ENCODE measurements at places on chromosomes 12 and 14.

DNA sequence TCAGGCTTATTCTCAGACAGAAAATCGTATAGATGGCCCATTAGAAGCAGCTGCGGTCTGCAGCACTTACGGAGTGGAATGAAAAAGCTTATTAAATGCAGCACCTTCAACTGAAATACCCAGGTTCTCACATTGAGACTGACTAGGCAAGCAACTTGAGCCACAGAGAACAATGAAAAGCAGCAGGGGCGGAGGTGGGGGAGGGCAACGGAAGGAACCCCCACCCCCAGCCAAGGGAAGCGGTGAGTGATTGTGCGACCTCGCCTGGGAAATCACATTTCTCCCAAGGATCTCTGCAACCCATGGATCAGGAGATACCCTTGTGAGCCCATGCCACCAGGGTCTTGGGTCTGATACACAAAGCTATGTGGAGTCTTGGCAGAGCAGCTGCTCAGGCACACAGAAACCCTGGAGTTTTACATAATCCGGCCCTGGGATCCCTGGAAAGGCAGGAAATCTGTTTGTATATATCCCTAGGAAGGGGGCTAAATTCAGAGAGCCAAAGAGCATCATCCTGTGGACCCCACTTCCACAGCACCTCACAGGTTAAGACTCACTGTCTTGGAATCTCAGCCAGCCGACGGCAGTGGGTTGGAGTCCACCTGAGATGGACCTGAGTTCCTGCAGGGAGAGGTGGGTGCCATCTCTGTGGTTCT is 38.1 kb downstream of the PZP start:
- no peak for DNase-seq

DNA sequence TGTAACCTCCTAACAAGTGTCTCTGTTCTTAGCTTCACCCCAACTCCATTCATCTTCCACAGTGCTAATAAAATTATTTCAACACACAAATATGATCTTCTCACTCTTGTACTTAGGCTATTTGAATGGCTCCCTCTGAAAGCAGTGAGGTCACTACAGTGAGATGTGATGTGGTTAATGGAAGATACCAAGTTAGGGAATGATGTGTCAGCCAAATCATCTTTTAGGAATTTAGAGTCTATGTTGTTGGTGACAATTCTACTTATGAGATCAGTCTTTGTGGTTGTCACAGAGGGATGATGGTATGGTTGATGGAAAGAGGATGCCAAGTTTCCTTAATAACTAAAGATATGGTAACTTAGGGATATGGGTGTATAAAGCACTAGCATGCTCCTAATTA is 57.6 kb downstream of the POLR3B start:
- DNase-seq: peak; percentile 53

GRCh38 chr12:15831315-15831978 is 42.3 kb upstream of the EPS8 start:
- no peak for DNase-seq

DNA sequence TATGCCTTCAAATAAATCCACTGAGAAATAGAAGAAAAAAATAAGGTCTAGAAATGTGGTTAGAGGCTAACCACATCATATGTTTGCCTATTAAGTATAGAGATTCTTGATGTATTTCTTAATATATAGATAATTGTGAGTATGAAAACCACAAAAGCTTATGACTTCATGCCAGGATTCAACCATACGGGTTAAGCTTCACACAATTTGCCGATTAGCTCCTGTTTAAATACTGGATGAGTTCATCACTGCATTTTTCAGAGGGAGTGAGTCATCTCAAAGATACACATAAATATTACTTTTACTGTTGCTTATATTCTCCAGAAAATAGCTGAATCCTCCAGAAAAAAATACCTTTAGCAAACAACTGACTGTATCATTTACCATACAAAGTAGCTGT is 79.6 kb downstream of the RPL10L start:
- no peak for DNase-seq

GRCh38 chr14:104298458-104298857 is 160.1 kb downstream of the KIF26A start:
- no peak for DNase-seq

DNA sequence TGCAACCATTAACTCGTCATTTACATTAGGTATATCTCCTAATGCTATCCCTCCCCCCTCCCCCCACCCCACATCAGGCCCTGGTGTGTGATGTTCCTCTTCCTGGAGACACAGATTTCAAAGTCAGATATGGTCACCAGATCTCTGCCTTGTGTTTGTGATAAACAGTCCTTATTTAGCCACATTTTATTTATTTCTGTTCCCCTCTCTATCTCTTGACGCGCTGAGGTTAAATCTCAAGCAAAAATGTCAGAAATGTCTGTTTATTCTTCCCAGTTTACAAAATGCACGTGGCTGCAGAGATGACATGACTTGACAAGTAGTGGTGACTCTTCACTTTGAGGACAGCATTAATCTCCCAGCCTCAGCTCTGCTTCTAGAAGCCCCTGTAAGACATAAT is 11.5 kb upstream of the RASSF3 start:
- DNase-seq: no peak

DNA sequence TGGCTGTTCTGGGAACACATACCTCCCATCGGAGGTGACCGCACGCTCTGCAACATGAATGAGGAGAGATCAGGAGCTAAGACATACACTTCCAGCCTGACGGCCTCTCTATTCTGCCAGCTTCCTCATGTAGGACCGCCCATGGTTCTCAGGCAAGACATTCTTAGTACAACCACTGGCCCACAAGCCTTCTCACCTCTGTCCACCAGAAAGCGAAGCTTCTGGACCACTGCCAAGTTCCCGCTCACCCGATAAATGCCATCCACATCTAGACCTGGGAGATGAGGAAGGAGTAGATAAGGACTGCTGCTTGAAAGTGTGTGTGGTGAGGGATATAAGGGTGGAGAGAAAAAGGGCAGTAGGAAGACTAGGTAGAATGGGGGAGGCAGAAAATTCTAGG is 5.2 kb downstream of the ARHGAP9 start:
- DNase-seq: no peak

GRCh38 chr14:55536204-55536708 is 43.8 kb upstream of the KTN1 start:
- DNase-seq: no peak

- no peak for DNase-seq
Observed at GRCh38 chr14:102196039-102196901, 56.6 kb downstream of the WDR20 start.

DNA sequence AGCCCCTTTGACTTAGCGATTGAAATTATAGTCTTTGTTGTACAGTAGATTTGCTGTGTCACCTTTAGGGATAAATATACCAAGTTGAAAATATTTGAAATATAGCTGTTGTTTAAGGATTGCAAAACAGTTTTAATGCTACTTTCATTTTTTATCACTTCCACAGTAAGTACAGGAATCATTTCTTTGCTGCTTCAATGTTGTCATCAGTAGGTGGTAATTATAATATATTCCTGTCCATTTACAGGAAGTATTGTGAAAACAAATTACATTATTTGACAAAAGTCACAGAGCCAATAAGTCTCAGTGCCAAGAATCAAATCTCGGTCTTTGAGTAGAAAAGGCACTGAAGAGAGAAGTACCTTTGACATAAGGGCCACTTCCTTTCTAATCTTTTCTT is 342.6 kb upstream of the RGS6 start:
- no peak for DNase-seq

DNA sequence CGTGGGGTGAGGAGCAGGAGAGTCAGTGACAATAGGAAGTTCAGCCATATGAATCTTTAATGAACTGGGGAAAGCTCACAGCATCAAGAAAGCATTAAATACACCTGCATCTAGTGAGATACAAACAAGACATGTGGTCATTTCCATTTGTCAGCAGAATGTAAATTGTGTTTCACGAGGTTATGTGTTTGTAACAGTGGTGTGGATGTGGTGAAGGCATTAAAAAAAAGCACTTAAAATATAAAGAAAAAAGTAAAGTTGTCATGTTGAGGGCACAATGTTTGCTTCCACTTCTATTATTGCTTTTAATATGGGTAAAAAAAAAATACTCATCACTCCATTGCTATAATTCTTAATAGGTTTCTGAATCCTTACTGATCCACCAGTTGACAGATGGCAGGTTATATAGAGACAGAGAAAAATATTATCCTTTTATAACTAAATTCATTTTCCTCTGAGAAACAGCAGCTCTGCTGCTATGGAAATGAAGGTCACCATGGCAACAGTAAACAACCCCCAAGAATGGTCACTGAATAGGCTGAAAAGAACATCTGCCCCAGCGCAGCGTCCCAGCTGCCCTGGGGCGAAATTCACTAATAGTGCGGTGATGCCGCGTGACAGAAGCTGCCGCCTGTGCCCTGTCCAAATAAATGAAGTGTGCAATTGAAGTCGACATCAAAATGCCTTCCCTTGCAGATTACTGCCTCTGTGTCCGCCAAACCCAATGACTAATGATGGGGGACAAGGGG is 226.1 kb downstream of the FOXN3 start:
- no peak for DNase-seq

All from epithelial cell of proximal tubule (primary cell).